ENCODE measurements at places on chromosomes 2 and 18.

- DNase-seq, result no peak
Observed at GRCh38 chr2:88697370-88698026, 6.0 kb downstream of the RPIA start.

DNA sequence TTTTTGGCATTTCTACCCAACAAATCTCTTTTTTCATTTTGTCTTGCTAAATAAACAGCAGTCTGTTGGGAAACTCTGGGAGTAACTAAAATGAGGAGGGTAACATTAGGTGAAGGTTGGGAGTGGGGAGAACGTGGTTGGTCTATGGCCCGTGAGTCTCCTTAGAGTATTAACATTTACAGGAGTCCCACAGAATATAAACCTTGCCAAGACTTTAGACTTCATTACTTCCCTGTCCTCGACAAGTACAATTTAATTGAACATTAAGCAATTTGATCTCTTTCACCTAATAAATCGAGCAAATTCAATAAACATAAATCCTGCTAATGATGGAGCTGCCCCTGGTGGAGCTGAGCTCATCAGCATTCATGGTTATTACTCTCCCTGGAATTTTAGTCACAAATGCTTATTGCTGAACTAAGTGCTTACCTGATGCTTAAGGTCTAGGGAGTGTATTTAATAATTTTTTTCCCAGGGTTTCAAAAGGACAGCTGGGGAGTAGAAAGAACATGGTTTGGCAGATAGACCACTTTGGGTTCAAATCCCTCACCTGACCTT lies 95.1 kb upstream of the RASGRP3 start:
- no peak for DNase-seq

GRCh38 chr2:143679617-143680016 lies 550.4 kb downstream of the ARHGAP15 start:
- no peak for DNase-seq

GRCh38 chr2:28972778-28973335 lies 8.2 kb upstream of the TOGARAM2 start:
- no peak for DNase-seq

- DNase-seq, result no peak
Observed at GRCh38 chr2:105604938-105605337, 139.8 kb upstream of the NCK2 start.
